ENCODE measurements at places on chromosomes 4 and X.

DNA sequence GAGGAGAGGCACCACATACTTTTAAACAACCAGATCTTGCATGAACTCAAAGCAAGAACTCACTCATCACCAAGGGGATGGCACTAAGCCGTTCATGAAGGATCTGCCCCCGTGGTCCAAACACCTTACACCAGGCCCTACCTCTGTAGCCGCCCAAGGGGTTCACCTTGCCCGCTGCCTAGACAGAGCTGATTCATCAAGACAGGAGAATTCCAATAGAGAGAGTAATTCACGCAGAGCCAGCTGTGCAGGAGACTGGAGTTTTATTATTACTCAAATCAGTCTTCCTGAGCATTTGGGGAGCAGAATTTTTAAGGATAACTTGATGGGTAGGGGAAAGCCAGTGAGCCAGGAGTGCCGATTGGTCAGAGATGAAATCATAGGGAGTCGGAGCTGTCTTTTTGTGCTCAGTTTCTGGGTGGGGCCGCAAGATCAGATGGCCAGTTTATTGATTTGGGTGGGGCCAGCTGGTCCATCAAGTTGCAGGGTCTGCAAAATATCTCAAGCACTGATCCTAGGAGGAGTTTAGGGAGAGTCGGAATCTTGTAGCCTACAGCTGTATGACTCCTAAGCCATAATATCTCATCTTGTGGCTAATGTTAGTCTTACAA lies 364.7 kb downstream of the PCDH7 start:
- DNase-seq = no peak

GRCh38 chr4:97349468-97350186 lies 793.6 kb downstream of the STPG2 start:
- no peak for DNase-seq

- no peak for DNase-seq
Measured at GRCh38 chrX:56738670-56739069, 9.6 kb downstream of the NBDY start.

DNA sequence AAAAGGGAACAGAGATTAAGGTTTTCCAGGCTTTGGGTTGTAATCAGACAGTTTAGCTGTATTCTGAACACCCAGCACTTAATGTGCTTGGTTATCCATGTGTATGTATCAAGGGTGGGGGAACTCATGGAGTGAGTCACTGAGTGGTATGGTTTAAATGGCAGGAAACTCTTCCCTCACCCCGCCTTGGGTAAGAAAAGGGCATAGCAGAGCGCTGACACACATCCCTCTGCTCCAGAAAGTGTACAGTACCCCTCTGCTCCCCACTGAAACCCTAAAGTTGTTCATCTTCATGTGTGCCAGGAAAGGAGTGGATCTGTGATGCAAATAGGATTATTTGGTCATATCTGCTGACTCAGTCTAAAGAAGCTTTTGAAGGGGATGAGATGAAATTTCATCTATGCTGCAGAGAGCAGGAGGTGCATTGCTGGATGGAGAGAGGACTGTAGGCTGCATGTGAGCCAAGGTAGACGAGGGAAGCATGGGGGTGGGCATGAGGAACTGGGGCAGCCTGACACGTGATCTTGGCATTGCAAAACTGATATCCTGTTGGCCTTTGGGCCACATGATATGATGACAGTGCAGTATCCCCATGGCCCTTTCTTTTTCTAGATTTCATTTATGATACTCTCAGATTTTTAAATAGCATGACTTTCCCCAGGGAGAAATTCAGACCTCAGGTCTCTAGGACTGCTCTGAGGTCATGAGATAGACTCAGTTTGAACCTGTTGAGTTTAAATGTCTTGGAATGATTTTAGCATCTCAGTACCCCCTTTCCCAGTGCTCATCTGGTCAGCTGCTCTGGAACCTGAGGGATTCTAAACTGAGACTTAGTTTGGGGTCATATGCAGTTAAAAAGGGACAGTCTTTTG lies 84.8 kb downstream of the TMEM164 start:
- no peak for DNase-seq

GRCh38 chr4:5773271-5773555 lies 62.2 kb downstream of the EVC start:
- no peak for DNase-seq

GRCh38 chr4:53479736-53480525 lies 102.5 kb downstream of the FIP1L1 start:
- no peak for DNase-seq

- no peak for DNase-seq
Measured at GRCh38 chr4:169744601-169745000, 13.1 kb downstream of the HPF1 start.

- DNase-seq = no peak
Measured at GRCh38 chr4:19596342-19596741, 655.4 kb upstream of the SLIT2 start.

- no peak for DNase-seq
Measured at GRCh38 chr4:74205046-74205445, 47.1 kb downstream of the MTHFD2L start.

DNA sequence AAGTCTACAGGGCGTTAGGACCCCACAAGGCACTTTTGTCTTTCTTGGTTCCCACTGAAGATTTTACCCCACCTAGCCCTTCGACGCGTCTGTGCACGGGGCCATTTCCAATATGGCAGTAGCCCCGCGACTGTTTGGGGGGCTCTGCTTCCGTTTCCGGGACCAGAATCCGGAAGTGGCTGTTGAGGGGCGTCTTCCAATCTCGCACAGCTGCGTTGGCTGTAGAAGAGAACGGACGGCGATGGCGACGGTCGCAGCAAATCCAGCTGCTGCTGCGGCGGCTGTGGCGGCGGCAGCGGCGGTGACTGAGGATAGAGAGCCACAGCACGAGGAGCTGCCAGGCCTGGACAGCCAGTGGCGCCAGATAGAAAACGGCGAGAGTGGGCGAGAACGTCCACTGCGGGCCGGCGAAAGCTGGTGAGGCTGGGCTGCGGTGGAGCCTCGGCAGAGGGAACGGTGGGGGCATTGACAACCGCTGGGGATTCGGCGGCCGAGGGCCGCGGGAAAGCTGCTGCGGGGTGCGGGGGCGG lies at the start of gene USP11:
USP11 (plus strand) TSS at position 207 of the 530 bp plus-strand sequence; CDS start at position 242, 35 bp downstream.
- DNase-seq = peak; percentile 26

GRCh38 chr4:141724646-141725045 lies 88.3 kb downstream of the IL15 start:
- no peak for DNase-seq

GRCh38 chrX:100207331-100208024 lies 202.6 kb downstream of the PCDH19 start:
- DNase-seq = no peak

DNA sequence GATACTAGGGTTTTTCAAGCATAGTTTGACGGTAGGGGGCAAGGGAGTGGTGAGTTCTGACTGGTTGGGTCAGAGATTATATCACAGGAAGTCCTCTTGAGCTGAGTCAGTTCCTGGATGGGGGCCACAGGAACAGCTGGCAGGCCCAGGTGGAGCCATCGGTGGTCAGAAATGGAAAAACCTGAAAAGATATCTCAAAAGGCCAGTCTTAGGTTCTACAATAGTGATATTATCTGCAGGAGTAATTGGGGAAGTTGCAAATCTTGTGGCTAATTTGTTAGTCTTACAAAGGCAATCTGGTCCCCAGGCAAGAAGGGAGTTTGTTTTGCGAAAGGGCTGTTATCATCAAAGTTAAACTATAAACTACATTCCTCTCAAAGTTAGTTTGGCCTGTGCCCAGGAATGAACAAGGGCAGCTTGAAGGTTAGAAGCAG lies 159.3 kb downstream of the PTCHD1 start:
- DNase-seq = no peak

DNA sequence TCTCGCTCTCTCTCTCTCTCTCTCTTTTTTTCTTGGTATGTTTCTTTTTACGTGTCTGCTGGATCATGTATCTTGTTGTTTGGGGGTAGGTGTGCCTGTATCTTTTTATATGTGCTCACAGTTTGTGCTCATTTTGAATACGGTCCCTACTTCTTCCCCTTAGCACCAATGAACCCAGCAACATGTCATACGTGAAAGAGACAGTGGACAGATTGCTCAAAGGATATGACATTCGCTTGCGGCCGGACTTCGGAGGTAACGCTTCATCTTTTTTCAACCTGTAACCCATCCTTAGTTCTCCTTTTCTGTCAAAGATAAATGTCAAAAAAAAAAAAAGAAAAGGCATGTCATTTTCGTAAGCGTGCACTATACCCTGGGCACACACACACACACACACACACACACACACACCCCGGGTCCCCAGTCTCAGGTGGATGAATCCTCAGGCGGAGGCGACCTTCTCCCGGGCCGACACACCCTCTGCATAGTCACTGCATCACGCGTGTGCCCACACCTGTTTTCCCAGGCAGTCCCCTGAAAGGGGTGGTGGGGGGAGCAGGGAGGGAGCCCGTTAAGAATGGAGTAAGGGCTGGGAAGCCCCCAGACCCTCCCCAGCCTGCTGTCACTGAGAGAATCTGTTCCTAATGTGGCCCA lies 511 bp downstream of the GABRB1 start:
- DNase-seq = no peak

GRCh38 chr4:29079260-29079659 lies 1640.9 kb upstream of the PCDH7 start:
- DNase-seq = no peak
